ENCODE measurements at places on chromosomes 6 and 20.

GRCh38 chr20:37921341-37921929, 18.5 kb downstream of the VSTM2L start:
- no peak for DNase-seq

DNA sequence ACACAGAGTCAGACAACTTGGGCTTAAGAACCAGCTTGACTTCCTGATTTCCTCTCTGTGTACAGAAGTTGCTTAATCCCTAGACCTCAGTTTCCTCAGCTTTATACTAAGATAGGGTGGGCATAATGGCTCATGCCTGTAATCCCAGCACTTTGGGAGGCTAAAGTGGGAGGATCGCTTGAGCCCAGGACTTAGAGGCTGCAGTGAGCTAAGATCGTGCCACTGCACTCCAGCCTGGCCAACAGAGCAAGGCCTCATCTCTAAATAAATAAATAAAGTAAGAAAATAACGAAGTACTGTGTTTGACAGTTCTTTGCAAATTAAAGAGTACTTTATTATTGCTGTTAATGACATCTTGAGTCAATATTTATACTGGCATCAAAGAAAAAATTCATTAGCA, 41.7 kb downstream of the CNKSR3 start:
- no peak for DNase-seq

DNA sequence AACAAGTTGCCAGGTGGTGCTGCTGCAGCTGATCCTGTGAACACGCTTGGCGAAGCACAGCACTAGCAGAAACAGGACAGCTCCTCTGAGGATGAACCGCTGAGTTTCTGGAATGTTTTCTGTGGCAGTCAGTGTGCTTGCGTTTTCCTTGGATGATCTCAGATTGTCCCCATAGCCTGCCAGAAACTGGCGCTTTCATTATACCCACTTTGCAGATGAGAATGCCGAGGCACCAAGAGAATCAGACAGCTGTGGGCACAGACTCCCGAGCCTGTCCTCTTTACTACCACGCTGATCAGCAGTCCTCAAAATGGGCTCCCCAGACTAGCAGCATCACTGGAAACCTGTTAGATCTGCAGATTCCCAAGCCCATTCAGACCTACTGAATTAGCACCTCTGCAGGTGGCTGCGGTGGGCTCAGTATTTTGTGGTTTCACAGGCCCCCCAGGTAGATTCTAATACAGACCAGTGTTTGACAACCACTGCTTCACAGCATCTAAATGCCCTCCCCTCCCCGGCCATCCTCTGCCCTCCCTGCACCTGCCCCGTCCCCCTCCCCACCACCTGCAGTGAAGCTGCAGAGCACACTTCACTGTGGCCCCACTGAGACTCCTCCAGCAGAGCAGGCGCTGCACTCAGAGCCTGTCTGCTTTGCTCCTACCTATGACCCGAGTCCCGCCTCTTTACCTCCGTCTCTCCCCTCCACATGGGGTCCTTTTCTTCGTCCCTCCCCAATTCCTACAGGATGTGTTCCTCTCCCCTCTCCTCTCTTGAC, 29.6 kb downstream of the SPATA2 start:
- no peak for DNase-seq

GRCh38 chr6:160259598-160259997, 977 bp upstream of the SLC22A2 start:
- no peak for DNase-seq

DNA sequence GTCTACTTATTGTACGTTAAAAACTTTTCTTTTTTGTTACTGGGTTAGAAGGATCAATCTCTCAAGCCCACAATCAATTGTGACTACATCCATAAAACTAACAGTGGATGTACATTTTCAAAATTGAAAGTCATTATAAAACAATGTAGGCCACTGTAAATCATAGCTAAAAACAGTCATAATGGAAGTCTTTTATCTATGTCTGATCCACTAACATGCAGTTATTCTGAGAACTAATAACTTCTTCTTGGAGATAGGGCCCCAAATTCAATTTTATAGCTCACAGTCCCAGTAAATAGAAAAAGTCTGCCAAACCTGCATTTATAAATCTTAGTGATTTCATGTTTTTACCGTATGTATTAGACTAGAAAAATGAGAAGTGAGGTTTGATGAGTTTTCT, 187.3 kb upstream of the MMS22L start:
- DNase-seq: no peak

- no peak for DNase-seq
Measured at GRCh38 chr6:149974825-149975224, 11.1 kb downstream of the ULBP1 start.

DNA sequence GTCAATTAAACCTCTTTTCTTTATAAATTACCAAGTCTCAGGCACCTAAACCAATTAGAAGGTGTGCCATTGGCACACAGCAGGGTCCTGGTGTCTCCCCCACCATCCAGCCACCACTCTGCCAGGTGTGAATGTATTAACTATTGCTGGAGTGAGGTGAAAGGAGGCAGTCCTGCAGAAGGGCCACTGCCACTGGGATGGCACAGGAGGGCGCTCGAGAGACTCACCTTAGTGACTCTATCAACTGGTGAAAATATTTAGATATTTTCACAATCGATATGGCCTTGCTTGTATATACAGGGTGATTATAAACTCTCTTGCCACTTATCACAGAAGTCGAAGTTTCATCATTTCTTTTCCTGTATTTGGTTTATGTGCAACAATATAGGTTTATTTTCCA, 145.6 kb upstream of the ESR1 start:
- no peak for DNase-seq

DNA sequence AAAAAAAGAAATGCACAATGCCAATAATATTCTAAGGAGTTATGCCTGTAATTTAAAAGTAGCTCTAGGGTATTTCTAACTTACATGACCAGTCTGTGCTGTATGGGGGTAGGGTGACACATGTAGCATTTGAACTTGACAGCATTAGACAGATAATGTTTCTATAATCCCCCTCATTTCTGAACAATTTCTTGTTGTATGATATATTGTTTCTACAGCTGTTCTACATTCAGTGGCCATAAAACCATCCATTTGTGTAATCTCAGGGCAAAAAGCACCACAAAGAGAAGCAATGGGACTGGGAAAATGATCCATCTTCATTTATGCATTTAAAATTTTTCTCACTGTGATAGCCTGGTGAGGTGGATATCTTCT, 767.8 kb downstream of the TFAP2A start:
- DNase-seq: no peak

DNA sequence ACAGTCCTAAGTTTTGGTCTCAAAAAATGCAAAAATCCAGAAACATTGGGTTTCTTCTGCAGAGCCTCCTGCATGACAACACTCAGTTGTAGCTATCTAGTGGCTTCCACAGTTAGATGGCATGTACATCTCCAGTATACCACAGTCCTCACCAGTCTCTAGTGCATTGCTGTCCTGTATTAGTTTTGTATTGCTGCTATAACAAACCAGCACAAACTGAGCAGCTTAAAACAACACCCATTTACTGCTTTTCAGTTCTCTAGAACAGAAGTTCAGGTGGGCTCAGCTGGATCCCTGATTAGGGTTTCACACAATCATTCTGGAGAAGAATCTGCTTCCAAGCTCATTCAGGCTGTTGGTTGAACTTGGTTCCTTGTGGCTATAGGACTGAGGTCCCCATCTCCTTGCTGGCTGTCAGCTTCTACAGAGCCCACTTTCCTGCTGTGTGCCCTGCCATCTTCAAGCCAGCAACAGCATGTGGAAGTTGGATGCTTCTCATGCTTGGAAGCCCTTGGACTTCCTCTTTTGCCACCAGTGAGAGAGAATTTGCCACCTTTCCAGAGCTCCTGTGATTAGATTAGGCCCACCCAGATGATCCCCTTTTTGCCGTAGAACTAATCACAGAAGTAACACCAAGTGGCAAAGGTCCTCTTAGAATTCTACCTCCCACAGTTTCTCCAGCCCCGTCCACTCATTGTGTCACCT, 48.9 kb upstream of the TBC1D7 start:
- no peak for DNase-seq

GRCh38 chr20:47231382-47232039, 125.0 kb downstream of the ZMYND8 start:
- no peak for DNase-seq

- DNase-seq: no peak
Measured at GRCh38 chr6:80690551-80691131, 584.2 kb downstream of the BCKDHB start.

DNA sequence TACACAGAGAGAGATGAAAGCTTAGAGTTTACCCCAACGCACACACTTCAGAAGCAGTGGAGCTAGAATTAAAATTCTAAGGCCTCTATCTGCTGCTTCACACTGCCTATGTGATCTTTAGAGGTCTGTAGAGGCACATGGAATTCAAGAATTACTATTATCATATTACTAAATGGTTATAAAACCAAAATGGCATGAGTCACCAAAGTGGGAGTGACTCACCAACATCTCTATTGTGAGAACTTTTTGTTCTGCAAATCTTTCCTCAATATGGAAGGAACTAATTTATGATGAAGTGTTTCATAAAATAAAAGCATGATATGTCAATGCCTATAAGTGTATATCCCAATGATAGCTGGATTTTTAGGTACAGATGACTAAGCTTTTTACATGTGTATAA, 28.5 kb upstream of the TMEM244 start:
- DNase-seq: no peak

DNA sequence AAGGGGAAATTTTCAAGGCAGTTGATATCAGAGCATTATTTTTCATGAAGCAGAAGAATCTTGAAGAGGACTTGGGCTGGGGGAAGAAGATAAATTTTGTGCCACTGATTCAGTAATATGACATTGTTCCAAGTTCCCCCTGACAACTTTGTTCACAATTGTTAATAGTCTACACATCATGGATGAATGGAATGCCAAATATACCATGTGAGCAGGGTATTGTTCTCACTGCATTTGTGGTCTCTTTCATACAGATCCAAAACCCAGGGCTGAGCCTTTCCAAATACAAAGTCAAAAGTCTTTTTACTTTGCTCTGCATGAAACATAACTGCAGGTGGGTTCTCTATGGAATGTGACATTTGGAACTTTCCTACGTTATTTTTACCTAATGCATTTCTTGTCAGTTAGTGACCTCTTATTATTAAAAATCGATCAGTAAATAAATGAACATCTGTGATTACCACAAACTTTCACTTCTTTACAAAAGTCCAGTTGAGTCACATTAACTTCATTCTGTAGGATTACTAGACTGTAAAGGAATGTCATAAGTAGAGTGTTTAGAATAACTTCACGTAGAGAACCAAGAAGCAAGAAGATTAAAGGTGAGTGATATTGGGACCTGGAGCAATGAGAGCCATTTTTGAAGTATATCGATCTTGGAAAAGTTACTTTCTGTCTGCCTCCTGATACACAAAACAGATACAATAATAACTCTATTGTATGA, 100.9 kb downstream of the RCAN2 start:
- no peak for DNase-seq

DNA sequence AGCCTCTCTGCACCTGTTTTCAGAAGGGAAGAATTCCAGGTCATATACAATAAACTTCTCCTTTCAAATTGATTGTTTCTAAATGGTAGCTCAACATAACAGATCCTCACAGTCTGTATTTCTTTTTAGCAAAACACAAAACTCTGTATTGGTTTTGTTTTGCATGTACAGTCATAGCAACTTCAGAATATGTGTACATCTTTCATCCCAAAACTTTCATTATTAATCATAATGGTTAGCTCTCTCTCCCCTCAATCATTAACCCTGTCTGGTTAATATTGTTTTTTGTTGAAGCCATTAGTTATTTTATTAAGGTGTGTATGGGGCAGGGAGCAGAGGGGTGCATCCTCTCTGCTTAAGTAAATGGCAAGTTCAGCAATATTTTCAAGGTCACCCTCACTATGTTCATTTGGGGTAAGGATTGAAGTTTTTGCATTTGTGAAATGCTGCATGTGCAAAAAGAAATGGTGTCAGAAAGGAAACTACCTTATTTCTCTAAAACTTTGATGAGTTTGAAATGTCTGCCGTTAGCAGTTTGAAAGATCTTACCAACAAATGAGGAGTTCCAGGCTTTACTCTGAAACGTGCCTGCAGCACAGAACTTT, 136.8 kb upstream of the BTBD3 start:
- DNase-seq: no peak

- no peak for DNase-seq
Measured at GRCh38 chr20:46557231-46557956, 6.9 kb upstream of the OCSTAMP start.

All from activated CD4-positive, CD25-positive, alpha-beta regulatory T cell (primary cell).